Karpas-422 (cell line): ENCODE measurements at places on chromosomes 6 and 20. TPM values are rescaled to one million over a fixed set of nuclear protein-coding genes. Genes with fewer than 3 reads are reported as not detected.

The CCDC170 gene
- total RNA-seq: not detected in 2 replicates

The PHACTR1 gene
- 5.2 and 8.3 TPM in 2 replicates for total RNA-seq

DNA sequence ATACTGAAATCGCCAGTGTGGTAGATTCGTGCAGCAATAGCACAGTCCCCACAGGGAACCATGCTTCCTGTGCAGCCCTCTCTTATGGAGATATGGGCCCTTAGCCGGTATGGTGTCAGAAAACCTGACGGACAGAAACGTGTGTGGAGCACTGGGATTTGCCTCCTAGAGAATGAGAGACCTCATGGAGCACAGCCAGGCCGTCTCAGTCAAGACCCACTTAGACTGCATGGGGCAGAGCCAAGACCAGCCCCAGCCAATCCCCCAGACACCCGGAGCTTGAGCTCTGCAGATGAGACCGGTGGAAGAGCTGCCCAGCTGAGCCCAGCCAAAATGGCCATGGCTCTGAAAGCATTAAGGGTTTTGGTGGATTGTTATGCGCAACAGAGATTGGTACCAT is 163.7 kb downstream of the DLL1 start:
- DNase-seq: no peak

- no peak for DNase-seq
Measured at GRCh38 chr20:24873025-24873620, 75.9 kb upstream of the CST7 start.

GRCh38 chr6:123439371-123439770 is 197.4 kb downstream of the TRDN start:
- no peak for DNase-seq

DNA sequence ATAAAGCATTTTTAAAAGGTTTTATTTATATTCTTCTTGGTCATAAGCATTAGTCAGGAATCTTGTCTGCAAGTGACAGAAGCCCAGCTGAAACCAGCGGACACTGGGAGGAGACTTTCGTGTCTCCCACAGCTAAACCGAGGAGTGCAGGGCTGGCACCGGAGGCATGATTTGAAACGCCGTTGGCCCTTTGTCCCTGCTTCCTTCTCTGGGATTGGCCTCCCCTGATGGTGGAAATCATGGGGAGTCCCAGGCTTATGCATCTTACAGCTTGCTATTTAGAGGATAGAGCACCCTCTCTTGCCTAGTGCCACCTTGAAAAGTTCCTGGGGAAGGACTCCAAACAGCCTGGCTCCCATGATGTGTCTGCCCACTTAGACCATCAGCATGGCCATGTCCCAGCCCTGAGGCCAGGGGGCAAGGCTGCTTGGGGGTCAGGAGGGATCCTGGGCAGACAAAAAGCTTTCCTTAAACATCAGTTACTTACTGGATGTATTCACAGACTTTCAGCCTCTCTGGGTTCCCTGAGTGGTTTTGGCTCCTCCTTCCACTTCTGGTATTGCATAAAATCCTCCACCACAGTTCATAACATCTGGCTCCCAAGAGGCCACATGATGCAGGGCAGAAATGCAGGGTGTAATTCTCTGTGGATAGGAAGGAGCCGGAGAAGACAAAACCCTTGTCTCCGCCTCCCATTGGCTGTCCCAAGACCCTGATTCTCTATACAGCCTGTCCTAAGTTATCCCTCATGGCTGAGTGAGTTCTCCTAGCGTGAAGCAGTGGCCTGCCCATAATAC is 49.3 kb upstream of the INSM1 start:
- DNase-seq: no peak

- DNase-seq: peak; percentile 83
Measured at GRCh38 chr6:118808793-118809638, 84.9 kb upstream of the ASF1A start.

DNA sequence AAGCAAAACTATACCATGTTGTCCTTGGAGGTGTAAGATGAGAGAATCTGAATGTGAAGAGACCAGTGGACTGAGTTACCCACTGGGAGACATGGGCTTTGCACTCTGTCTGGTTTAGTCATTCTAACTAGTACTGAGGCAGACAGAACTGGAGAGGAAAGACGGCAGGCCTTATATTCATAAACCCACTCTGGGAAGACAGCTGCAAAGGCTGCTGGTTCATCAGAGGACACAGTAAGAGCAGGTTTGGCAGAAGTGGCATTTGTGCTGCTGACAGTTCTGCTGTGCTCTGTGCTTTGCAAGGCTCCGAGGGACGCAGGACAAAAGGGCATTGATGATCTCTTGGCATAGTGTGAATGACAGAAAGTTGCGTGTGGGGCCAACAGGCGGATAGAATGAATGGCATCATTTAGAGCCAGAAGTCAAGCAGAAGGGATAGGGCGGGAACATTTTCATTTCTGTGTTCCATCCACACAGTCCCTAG is 142.3 kb upstream of the TENT5A start:
- DNase-seq: no peak

GRCh38 chr6:24856901-24857670 is 58.4 kb upstream of the ARMH2 start:
- no peak for DNase-seq

DNA sequence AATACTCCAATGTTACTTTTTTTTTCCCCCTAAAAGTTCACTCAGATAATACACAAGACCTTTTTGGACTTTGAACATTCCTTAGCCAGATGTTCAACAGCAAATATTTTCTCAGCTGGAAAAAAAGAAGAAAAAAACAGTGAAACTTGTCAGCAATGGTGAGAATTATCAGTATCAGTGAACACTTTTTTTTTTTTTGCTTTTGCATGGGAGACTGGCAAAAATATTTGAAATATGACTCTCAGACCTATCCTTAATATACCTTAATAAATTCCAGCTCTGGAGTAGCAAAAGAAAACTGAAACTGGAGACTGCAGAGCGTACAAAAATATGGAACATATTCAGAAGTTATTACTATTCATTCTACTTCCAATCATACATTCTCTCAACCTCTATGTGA is 92.3 kb downstream of the RFPL4B start:
- DNase-seq: no peak

DNA sequence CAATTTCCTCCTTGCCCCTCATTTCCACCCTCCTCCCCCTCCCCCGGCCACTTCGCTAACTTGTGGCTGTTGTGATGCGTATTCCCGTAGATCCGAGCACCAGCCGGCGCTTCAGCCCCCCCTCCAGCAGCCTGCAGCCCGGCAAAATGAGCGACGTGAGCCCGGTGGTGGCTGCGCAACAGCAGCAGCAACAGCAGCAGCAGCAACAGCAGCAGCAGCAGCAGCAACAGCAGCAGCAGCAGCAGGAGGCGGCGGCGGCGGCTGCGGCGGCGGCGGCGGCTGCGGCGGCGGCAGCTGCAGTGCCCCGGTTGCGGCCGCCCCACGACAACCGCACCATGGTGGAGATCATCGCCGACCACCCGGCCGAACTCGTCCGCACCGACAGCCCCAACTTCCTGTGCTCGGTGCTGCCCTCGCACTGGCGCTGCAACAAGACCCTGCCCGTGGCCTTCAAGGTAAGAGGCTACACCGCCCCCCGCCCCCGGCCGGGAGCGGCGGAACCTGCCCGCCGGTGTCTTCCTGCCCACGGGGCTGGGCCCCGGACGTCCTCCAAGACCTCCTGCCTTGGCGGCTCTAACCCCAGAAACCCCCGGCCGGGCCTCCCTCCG is 44.9 kb upstream of the SUPT3H start:
- DNase-seq: no peak

DNA sequence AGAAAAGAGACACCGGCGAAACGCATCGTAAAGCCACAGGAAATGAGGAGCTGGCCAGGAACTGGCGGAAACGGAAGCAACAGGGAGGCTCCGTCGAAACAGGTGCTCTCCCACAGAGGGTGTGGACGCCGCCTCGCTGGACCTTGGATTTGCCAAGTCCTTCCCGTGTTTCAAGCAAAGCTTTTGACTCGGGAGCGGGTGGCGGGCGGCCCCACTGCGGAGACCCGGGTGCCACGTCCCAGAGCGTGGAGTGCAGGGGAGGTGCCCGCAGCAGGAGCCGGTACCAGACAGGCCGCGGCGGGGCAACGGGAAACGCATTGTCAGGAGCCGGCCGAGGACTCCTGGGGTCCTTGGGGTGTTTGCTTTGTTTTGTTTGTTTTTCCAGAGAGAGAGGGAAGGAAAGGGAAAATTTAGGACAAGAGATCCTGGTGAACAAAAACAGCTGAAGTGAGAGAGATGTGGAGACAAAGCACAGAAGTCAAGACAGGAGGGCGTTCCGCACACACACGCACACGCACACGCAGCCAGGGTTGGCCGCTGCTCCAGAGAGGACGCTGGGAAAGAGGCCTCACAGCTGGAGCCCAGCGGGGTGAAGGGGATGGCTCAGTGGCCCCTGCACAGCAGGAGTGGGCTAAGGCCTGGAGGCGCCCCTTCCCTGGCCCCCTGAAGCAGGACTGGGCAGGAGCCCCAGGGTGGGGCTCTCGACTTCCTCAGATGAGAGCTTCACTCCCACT is 50.9 kb upstream of the CHRNA4 start:
- DNase-seq: no peak

GRCh38 chr20:33659341-33660034 is 2.6 kb upstream of the C20orf144 start:
- no peak for DNase-seq

- DNase-seq: no peak
Measured at GRCh38 chr6:104955491-104955890, 1.4 kb upstream of the LIN28B start.

- DNase-seq: peak; percentile 81
Measured at GRCh38 chr6:39347906-39348585, 25.5 kb upstream of the KCNK16 start.
